Spinal cord (tissue), 10 donors: ENCODE measurements at places on chromosomes 2 and 18. TPM values are rescaled to one million over a fixed set of nuclear protein-coding genes. Genes with fewer than 3 reads are reported as not detected.

The NPHP1 gene
- polyA plus RNA-seq: 9.9 TPM

The FAM237A gene
- 0.36 TPM for polyA plus RNA-seq

The FAM161A gene
- 20.3 TPM for polyA plus RNA-seq

The RGPD3 gene
- 0.35 TPM for polyA plus RNA-seq

The SANBR gene
- polyA plus RNA-seq: 50.9 TPM

The LGALSL gene
- polyA plus RNA-seq: 50.2 TPM

The SNTG2 gene
- polyA plus RNA-seq: 2.0 TPM

The CAPN14 gene
- 0.62 TPM for polyA plus RNA-seq

The TTN gene
- polyA plus RNA-seq: 0.98 TPM

The SPATA3 gene
- not detected for polyA plus RNA-seq

The C1QL2 gene
- polyA plus RNA-seq: 0.48 TPM

The CCDC121 gene
- polyA plus RNA-seq: 7.4 TPM

The C2orf72 gene
- 67.4 TPM for polyA plus RNA-seq

The WNT10A gene
- polyA plus RNA-seq: 0.29 TPM

The SALL3 gene
- polyA plus RNA-seq: 119 TPM

The PRSS56 gene
- 4.8 TPM for polyA plus RNA-seq

The RNF181 gene
- polyA plus RNA-seq: 111 TPM

The NEUROD1 gene
- polyA plus RNA-seq: 5.4 TPM

The CAPN13 gene
- polyA plus RNA-seq: 0.74 TPM

The FBXO48 gene
- polyA plus RNA-seq: 2.2 TPM

The HOXD1 gene
- polyA plus RNA-seq: 5.1 TPM

The ELOA2 gene
- not detected for polyA plus RNA-seq

The GKN1 gene
- not detected for polyA plus RNA-seq

The TXNL4A gene
- 121 TPM for polyA plus RNA-seq

The PKDCC gene
- polyA plus RNA-seq: 97.5 TPM

The SULT1C2 gene
- polyA plus RNA-seq: 0.95 TPM

The TMEFF2 gene
- polyA plus RNA-seq: 85.6 TPM

The RAB12 gene
- polyA plus RNA-seq: 62.3 TPM

The RAB27B gene
- polyA plus RNA-seq: 13.6 TPM

The DUSP2 gene
- 10.7 TPM for polyA plus RNA-seq

The FAM124B gene
- 6.7 TPM for polyA plus RNA-seq

The GREB1L gene
- 4.6 TPM for polyA plus RNA-seq

The KLHL41 gene
- polyA plus RNA-seq: 2.5 TPM

The MGAT4A gene
- polyA plus RNA-seq: 25.2 TPM

The UGT1A7 gene
- not detected for polyA plus RNA-seq

The SIX3 gene
- not detected for polyA plus RNA-seq
